Diencephalon (tissue), 1 donor: ENCODE measurements at places on chromosomes 11 and 22. TPM values are rescaled to one million over a fixed set of nuclear protein-coding genes. Genes with fewer than 3 reads are reported as not detected.

The KRTAP5-8 gene
- total RNA-seq = not detected

The TMPRSS4 gene
- total RNA-seq = not detected

The SYT9 gene
- total RNA-seq = 29.1 TPM

The KLHDC7B gene
- not detected for total RNA-seq

The OR6A2 gene
- total RNA-seq = 1.8 TPM

The ACRV1 gene
- 0.92 TPM for total RNA-seq

The SLN gene
- not detected for total RNA-seq

The OR2AT4 gene
- not detected for total RNA-seq

The MYO18B gene
- 0.46 TPM for total RNA-seq

The C1QTNF5 gene
- 6.0 TPM for total RNA-seq

The PPARA gene
- 9.7 TPM for total RNA-seq
